ENCODE measurements at places on chromosomes 2 and 18.

DNA sequence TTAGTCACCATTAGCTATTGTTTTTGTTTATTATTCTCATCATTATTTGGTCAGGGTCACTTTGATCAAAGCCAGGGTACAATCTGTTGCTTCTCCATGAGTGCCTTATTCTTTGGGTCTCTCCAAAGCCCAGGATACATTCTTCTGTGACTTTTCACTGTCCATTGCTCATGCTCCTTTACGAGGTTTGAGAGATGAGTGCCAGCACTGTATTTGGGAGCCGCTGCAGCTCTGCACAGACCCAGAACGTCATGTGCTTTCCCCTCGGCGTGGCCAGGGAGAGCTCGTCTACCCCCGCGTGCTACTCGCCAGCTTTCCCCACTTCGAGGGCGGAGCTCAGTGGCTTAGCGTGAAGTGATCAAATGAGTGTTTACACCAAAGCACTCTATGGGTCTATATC is 123.7 kb downstream of the COL6A3 start:
- DNase-seq = no peak

- DNase-seq = no peak
Measured at GRCh38 chr2:74425523-74425922, 4.0 kb downstream of the WDR54 start.

- DNase-seq = no peak
Measured at GRCh38 chr2:240322231-240322955, 113.1 kb upstream of the GPC1 start.

GRCh38 chr2:154849482-154849881 is 151.0 kb downstream of the KCNJ3 start:
- DNase-seq = no peak

DNA sequence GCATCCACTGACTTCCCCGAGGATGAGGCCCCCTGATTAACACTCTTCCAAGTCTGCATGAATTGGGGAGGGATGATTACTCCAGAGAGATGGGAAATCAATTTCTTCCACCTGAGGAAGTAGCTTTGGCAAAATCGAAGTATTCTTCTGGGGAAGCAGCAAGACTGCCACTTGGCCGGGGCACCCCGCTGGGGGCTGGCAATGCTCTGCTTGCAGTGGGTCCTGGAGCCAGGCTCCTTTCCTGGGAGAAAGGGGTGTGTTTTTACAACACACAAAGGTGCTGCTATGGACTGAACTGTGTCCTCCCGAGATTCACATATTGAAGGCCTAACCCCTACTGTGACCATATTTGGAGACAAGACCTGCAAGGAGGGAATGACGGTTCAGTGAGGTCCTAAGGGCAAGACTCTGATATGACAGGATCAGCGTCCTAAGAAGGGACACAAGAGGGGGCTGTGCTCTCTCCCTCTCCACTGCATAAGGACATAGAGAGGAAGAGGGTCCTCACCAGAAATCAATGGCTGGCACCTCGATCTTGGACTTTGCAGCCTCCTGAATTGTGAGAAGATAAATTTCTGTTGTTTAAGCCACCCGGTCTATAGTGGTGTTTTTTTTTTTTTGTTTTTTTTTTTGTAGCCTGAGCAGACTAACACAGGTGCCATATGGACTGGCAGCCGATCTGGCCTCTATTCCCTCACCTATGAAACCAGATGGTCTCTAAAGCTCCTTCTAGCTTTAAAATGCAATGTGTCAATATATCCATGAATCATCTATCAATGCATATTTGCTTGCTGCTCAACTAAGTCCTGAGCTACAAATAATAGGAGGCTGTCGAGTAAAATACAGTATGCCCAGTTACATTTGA is 3.6 kb upstream of the SMARCAL1 start:
- DNase-seq = no peak

DNA sequence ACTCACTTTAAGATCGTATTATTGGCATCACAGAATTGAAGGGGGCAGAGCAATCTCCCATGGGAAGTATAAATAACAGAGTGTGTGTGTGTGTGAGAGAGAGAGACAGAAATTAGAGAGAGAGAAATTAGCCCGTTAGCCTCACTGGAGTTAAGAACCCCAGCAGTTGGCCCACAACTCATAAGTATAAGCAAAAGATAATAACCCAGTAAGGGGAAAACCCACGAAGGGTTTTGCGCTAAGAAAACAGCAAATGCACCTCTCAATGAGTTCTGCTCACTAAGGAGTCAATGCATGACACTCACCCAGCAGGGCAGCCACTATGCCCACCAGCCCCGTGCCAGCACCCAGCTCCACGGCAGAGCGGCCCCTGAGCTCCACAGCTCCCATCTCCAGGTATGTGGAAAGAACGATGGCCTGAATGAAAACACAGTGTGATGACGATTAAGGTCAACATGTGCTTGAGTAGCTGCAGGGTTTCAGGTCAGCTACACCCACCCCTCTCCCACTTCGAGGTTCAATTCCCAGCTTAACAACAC is 3.6 kb downstream of the METTL21A start:
- no peak for DNase-seq

DNA sequence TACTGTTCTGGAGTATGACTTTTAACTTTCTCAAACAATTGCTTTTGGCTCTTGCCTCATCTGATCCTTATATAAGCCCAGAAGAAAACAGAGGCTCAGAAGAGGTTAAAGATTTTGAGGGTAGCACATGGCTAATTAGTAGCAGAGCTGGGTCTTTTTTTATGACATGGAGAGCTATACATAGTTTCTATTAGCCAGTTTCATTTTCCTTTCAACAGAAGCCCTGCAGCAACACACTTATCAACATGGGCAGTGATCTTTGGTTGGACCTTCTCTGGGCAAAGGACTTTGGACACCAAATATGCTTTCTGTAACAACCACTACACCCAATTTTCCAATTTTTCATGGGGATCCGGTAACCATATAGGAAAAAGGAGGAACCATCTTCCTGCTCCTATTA is 64.9 kb downstream of the NCKAP5 start:
- no peak for DNase-seq

DNA sequence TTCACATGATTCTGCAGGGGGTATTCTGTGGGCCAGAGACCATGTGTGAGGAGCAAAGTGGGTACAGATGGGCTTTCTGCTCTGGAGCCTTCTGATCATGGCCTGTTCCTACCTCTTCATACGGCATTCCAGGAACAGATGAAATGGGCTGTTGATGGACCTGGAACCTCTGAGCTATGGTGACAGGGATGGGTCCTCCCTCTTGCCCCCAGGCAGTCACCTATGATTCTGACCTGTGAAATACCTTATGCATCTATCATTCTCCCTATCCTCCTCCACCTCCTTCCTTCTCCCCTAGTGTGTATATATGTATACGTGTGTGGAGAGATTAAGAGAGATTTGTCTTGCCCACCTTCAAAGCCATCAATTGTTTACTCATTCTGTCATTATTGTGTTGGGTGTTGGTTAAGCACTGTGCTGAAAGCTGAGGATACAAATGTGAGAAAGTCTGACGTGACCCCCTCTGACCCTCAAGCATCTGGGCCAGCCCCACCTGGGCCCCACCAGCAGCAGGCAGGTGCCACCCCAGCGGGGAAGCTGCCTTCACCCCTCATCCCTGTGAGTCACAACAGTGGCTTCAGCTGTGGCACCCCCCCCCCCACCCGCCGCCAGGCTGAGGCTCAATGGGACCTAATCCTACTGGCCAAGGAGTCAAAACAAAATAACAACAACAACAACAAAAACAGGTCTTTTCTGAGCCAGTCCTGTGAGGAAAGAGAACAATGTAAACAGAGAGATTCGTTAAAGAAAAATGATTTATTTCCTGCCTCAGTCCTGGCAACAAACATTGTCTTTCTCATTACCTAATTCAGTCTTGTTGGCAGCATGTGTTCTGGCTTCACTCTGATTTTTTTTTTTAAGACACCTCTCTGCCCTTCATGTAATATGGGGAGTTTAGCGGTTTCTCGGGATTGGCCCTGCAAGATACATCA is 103.8 kb upstream of the CDC42EP3 start:
- DNase-seq = no peak

DNA sequence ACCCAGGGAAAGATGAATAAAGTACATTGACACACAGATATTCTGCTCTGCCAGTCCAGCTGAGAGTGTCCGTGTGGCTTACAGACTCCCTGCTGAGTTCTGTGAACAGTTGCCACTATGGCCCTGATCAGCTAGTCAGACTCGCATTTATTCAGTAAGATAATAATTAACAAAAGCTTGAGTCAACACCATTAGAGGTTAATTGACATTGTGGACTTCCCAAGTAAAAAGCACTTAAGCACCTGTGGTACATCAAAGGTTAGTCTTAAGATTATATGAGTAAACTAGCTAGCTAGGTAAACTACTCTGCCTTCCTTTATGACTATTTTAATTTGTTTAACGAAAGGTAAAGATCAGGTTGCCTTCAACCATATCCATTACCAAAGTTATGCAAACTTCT is 33.7 kb downstream of the ANKRD30B start:
- DNase-seq = no peak

GRCh38 chr2:86254576-86255538 is 55.6 kb downstream of the MRPL35 start:
- DNase-seq = no peak

DNA sequence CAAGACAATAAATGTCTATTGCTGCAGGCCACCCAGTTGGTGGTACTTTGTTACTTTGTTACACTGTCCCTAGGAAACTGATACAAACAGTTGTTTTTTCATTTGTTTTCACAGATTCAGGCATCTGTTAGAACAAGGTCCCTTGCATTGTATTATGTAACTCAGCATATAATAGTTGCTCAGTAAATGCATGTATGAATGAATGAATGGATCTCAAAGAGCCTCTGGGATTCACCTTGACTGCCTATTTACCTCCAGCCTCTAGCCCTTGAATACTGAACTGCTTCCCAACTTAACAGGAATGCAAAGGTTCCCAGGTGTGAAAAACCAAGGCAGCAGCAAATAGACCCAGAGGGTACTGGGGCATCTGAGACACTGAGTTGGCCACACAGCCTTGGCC is 27.4 kb upstream of the NEB start:
- no peak for DNase-seq

GRCh38 chr2:181810823-181811695 is 80.5 kb upstream of the ITPRID2 start:
- no peak for DNase-seq

- DNase-seq = no peak
Measured at GRCh38 chr18:49023271-49023937, 72.6 kb upstream of the SMAD7 start.

DNA sequence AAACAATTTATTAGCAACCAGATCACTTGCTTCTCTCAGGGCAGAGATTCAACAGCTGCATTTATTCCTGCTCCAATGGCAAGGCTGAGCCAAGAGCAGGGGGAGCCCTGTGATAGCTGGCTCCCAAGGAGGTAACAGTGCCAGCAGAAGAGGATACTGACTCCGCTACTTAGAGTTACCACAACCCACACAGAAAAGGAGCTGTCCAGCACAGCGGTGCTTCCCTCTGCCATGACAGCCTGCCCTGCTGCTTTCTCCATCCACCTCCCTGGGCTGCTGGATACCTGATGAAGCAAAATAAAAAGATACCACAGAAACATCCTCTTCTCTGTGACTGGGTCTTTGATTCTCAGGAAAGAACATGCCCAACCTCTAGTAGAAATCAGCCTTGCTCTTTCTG is 467.2 kb downstream of the LRRTM4 start:
- no peak for DNase-seq

GRCh38 chr18:25535495-25535894 is 183.5 kb upstream of the ZNF521 start:
- DNase-seq = no peak

GRCh38 chr2:140643761-140644187 is 1487.0 kb downstream of the LRP1B start:
- DNase-seq = no peak

- no peak for DNase-seq
Measured at GRCh38 chr2:101040761-101041160, 38.7 kb downstream of the RPL31 start.

DNA sequence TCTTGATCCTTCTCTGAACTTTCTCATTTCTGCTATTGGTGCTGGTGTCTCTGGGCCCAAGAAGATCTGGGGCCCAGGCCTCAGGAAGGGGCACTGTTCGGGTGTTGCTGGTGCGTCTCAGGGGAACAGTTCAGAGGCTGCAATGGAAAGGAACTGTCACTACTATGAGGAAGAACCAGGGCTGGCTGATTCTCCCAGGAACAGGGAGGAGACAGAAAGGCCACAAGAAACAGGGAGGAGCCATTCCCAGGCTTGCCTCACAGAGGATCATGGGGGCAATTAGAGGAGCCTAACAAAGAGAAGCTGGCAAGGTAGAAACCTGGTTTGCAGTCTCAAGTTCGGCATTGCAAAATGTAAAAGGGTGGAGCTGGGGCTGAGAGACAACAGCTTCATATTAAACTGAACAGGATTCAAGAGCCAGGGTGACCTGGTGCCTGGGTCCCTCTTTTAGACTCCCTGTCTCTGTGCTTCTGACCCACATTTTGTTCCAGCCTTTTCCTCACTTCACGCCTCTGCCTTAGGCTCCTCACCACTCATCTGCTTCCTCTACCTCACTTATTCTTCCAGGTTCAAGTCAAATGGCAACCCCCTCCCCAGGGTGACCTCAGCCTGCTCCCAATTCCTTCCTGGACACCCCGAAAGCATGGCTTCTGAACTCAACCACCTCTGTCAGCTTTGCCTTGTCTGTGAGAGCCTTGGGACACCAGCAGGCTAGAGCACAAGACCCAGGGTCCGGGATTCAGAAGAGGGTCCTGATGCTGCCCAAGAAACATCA is 58.4 kb downstream of the GYPC start:
- DNase-seq = no peak

GRCh38 chr18:57827646-57828045 is 24.5 kb upstream of the ATP8B1 start:
- DNase-seq = no peak

- DNase-seq = no peak
Measured at GRCh38 chr2:100291152-100291970, 30.9 kb downstream of the LONRF2 start.

DNA sequence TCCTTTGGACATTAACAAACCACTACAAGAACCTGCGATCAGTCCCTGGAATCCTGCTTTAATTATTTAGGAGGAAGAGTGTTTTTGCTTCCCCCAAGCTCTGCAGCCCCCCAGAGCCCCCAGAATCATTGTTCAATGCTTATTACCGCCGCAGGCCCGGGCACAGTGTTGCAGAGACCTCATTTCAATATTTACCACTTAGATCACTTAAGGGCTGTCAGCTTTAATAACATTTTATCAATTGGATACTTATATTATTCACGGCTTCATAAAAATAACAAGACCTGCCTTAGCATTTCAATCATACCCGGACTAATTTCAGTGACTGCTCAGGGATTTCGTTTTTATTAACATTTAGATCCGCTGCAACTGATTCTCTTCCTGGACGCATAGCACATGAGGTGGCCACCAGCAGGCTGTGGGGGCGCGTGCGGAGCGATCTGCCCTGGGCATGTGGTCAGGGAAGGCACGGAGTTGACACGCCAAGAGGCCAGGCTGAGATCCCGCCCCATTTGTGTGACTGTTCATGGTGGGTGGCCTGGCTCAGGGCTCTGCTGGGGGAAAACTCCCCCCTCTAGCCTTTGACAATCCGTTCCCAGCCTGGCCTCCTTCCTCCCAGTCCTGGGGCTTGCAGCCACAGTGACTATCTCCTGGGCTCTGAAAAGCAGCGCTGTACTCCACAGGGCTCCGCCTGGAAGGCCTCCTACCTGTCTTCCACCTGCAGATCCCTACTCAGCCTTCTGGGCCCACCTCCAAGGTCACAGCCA is 267.6 kb downstream of the SRBD1 start:
- no peak for DNase-seq

Data from glutamatergic neuron (in vitro differentiated cells).